HTR-8/SVneo (cell line): ENCODE measurements at places on chromosomes 16 and 17.

- DNase-seq, result no peak
Measured at GRCh38 chr16:1510272-1510671, 17.1 kb downstream of the TELO2 start.

GRCh38 chr16:17286443-17286842 is 184.3 kb downstream of the XYLT1 start:
- no peak for DNase-seq

DNA sequence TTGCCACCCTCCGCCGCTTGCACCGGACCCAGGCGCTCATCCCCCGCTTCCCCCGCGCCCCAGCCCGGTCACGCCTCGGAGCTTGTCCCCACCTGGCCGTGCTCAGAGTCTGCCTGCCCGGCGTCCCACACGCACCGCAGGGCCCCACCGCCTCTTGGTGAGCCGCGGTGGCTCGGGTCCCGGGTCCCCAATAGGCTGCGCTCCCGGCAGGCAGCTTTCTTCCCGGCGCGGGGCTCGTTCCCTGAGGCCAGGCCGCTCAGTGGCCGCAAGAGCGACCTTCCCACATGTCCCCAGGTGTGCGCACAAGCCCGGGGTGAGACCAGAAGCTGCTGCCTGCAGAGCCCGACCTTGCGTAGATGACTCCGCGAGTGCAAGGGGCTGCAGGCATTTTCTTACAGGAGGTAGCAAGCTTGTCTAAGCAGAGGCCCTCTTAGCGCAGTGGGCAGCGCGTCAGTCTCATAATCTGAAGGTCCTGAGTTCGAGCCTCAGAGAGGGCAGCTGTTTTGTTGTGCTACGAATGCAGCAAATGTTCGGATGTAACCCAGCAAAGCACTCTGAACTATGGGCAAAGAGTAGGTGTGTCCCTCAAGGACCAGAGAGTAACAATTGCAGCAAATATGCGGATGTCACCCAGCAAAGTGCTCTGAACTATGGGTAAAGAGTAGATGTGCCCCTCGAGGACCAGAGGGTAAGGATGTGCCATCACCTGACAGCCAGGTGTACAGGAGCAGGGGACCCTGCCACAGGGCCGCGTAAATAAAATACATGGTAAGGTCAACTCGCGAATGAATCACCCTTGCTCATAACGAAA is 15.6 kb downstream of the TLE7 start:
- DNase-seq, result no peak

- no peak for DNase-seq
Measured at GRCh38 chr16:72645538-72645937, 402.4 kb downstream of the ZFHX3 start.

DNA sequence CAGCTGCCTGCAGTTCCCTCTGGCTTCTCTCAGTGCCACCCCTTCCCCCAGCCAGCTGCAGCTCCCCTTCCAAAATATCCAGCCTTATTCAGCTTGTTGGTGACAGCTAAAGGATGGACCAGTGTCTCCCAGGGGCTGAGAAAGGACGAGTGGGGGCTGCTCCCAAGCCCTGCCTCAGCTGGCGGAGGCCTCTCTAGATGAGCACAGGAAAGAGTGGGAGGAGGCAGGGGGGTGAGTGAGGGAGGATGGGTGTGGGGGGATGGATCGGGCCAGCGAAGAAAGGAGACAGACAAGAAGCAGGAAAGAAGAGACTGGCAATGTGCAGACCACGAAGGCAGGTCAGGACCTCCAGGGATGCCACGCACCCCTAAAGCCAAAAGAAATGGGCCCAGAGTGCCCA is 17.5 kb downstream of the PIPOX start:
- no peak for DNase-seq

DNA sequence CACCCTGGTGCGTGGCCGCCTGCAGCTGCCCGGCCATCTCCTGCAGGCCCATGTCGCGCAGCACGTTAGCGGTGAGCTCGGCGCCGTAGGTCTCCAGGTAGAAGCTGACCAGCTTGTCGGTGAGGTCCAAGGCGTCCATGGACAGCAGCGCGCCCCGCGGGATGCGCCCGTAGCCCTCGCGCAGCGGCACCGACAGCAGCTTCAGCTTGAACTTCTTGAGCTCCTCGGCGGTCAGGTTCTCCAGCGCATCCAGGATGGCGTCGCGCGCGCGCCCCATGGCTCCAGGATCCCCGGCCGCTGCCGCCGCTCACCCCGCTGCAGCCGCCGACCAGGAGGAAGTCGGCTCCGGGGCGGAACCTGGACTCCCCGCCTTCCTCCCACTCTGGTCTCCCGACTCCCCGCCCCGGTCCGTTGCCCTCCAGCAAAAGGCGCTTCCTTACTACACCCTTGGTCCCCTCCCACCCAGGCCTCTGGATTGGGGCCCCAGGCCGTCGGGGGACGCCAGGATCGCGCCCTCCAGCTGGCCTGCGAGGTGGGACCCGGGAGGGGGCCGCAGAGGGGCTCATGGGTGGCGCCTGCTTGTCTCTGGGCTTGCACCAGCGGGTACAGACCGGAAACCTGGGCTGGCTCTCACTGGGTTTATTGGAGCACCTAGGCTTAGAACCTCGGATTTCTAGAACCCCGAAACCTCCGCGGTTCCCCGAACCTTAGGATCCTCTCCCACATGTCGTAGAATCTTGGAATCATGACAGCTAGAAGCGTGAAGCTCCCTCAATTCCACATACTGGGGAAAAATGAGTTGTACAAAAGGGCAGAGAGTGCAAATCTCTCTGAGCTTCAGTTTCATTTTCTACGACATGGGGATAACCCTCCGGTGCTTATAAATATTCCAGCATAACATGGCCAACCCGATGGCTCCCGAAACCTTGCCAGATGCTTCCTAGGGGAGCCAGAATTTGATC is at the start of gene PYCARD:
Gene PYCARD, minus strand, starts transcription at position 347 of the 962 bp plus-strand sequence. Its CDS starts 70 bp downstream, at position 277.
- DNase-seq, result no peak

GRCh38 chr16:79618692-79619050 is 18.1 kb upstream of the MAF start:
- DNase-seq, result no peak

DNA sequence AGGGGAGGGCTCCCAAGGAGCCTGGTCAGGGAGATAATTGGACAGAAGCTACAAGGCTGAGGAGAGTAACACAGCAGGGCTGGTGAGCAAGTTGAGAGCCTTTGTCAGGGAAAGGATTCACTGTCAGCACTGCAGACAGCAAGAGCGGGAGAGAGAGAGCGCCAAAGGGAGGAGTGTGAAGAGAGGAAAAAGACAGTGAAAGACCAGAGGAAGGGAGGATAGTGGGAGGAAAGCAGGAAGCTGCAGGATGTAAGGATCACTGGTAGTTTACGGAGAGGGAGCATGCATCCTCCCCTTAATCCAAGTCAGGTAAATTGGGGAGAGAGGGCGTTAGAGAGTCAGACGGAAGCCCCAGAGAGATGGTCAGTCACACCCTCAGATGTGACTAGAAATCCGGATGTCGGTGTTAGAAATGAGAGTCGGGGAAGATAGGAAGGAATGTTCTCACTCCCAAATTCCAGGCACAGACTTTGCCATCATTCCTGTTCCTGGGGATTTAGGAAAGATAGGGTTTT is 13.8 kb upstream of the SPOP start:
- no peak for DNase-seq

DNA sequence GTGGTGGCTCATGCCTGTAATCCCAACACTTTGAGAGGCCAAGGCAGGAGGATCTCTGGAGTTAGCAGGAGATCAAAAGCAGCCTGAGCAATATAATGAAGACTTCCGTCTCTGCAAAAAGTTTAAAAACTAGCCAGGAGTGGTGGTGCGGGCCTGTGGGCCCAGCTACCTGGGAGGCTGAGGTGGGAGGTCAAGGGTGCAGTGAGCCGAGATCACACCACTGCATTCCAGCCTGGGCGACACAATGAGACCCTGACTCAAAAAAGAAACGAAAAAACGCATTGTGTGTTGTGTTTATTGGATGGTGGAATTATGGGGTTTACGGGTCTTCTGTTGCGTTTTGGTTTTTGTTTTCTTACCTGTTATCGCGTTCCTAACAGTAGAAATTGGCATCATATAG is 863 bp upstream of the DDX19A start:
- no peak for DNase-seq

- DNase-seq, result no peak
Measured at GRCh38 chr16:87560428-87561199, 41.7 kb upstream of the JPH3 start.

DNA sequence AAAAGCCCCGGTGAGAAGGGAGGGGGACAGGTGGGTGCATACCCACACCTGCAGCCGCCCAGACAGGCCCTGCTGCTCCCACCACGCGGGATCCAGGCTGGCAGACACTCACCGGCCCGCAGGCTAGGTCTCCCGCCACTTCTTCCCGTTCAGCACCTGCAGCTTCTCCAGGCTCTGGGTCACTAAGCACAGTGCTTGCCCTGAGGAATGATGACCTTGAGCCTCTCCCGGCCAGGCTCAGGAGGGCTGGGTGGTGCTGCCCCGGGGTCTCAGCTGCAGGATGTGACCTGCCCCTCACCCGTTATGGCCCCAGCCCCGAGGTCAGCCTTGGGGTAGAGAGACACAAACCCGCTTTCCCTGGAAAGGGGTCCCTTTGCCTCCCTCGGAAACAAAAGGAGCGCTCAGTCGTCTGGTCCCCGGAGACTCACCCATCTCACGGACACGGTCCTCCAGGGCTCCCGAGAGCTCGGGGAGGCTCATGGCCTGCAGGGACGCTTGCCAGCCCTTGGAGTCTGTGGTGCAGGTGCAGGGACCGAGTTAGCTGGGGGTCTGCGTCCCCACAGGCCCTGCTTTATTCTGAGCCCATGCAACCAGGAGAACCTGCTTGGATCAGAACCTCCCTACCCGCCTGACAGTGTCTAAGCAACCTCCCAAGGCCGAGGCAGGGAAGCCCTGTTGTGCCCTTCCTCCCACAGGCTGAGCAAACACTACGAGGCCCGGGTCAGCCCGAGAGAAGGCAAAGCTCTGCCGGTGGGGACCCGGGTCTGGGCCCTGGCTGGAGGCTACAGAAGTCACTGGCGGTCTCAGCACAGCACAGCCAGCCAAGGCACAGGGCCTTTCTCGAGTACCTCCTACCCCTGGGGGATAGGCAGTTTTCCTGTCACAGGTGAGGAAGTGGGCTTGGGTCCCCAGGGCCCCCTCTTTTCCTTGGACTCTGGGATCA is 3.8 kb downstream of the NUDT16L1 start:
- DNase-seq, result no peak

- no peak for DNase-seq
Measured at GRCh38 chr17:44008205-44008909, 3.9 kb downstream of the NAGS start.

- DNase-seq, result no peak
Measured at GRCh38 chr17:19360772-19361171, 1.8 kb downstream of the B9D1 start.

GRCh38 chr17:77038884-77039555 is 101.7 kb upstream of the SEC14L1 start:
- DNase-seq, result no peak

DNA sequence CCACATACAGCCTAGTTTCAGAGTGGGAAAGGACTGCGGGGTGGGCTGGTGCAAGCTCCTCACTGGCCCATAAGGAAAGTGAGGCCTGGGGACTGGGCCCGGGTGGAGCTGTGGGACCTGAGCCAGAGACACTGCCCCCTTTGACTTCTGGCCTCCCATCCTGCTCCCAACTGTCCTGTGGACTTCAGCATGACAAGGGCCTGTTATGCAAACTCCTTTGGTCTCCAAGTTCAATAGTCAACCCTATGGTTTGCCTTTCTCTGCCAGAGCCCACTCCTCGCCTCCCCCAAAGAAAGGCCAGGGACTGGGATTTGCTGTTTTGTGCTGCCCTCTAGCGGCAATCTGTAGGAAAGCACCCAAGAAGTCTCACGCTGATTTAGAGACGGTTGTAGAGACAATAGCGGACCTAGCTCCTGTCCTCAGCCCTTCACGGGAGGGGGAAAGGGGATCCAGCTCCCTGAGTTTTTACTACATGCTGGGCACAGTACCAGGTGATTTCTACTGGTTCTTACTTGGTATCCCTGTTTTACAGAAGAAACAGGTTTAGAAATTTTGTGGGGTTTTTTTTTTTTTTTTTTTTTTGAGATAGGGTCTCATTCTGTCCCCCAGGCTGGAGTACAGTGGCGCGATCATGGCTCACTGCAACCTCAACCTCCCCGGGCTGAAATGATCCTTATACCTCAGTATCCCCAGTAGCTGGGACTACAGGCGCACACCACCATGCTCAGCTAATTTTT is 1.2 kb upstream of the TLCD3B start:
- DNase-seq, result peak; percentile 74

DNA sequence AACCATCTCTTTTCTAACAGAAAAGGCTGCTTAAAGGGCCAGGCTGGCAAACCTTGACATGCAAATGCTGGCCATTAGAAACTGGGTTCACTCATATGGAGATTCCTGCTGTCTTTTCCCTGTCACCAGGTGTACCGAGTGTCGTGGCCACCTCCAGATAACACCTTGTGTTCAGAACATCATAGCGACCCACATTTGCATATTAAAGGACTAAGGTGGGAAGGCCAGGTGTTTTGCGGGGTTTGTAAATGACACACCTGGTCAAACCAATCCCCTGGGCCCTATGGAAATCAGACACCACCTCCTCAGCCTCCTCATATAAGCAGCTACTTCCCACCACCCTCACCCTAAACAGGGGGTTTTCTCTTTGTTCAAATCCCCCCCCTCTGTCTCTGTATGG is 2.5 kb upstream of the AIPL1 start:
- DNase-seq, result no peak
